Activated CD8-positive, alpha-beta memory T cell treated with anti-CD3 and anti-CD28 coated beads for 1 hour (primary cell): ENCODE measurements at places on chromosomes 2 and 18.

DNA sequence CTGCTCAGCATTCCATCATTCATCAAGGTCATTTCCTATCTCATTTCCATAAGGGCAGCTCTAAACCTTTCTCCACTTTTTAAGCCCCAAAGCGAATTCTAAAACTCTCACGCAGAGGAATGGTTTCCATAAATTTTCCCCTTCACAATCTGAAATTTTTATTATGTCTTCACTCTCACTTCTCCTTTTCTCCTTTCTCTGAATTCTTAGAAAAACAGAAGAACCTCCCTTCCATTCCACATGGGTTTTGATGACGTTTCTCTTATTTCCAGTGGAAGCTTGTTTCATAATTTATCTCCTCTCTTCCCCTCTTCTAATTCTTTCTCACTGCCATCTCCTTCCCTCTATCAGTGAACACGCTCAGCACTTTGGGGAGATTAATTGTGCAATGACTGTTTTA is 97.3 kb downstream of the SPATS2L start:
- no peak for DNase-seq

DNA sequence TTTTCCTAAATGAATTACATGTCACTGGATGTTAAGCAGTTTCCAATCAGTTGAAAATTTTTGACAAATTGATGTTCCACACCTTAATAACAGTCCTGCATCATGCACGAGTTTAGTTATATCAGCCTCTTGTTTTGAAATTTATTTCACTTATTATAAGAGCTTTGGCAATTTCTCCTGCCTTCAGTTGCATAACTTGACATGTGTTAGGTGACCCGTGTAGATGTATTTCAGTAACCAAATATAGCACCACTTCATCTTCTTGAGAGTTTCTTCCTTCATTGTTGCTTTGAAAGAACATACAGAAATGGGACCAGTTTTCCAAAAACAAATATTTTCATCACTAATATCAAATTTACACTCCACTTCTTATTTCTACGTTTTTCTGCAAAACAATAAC is 202.7 kb downstream of the PDE11A start:
- no peak for DNase-seq

- DNase-seq, result no peak
Observed at GRCh38 chr2:229855116-229855515, 66.7 kb downstream of the TRIP12 start.

DNA sequence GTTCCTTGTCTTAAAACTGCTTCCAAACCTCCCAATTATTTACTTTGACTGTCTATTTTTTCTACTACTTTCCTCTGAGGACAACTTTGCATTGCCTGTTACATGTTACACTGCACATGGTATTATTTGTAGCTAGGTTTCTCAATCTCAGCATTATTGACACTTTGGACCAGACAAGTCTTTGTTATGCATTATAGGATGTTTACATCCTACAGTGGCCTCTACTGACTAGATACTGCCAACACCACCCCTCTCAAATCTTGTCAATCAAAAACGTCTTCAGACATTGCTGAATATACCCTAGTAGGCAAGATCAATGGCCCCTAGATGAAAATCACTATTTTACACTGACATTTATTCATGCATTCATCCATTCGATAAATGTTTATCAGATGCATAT is 129.6 kb upstream of the DNAJC10 start:
- DNase-seq, result no peak

DNA sequence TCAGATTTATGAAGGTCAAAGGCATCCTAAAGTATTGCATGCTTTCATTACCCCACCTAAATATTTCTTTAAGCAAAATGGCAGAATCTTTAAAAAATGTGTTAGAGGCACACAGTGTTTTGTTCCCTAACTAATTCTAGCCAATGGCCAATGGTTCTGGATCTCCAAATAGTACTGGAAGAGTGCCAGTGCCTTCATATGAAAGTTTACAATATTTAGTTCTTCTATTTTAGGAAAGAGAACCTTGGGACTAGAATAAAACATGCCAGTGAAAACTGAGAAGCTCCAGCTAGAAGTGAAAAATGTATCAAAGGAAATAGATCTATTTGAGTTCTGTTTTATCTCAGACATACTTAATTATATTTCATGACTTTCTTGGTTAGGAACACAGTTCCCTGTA is 37.1 kb downstream of the TACR1 start:
- no peak for DNase-seq
